BJ (cell line): ENCODE measurements at places on chromosomes 12 and 14.
A peak's percentile ranks its signal among the peaks of the same experiment; 100 is the strongest.

DNA sequence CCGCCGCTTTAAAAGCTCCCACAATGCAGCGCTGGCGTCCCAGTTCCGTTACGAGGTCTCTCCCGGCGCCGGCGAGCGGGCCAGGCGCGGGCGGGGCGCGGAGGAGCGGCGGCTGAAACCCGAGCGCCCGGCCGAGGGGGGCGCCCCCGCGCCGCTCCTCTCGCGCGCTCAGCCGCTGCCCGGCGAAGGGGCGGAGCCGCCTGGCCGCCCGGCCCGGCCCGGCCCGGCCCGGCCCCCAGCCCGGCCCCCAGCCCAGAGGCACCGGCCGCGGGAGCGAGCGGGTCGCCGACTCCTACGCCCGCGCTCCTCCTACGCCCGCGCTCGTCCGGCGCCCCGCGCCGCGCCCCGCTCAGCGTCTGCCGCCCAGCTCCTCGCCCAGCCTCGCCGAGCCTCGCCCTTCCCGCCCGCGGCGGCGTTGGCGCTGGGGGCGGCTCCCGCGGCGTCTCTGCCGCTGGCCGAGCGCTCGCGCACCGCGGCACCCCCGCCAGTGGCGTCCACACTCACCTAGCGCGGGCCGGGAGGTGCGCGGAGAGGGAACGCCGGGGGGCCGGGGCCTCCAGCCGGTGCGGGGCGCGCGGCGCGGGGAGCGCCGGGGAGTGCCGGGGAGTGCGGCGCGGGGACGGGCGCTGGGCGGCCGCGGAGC lies at the start of gene RASSF8:
Gene RASSF8, plus strand, starts transcription at position 255 of the 643 bp plus-strand sequence. CDS start 96,662 bp downstream, outside the sequence.
- no peak for DNase-seq

DNA sequence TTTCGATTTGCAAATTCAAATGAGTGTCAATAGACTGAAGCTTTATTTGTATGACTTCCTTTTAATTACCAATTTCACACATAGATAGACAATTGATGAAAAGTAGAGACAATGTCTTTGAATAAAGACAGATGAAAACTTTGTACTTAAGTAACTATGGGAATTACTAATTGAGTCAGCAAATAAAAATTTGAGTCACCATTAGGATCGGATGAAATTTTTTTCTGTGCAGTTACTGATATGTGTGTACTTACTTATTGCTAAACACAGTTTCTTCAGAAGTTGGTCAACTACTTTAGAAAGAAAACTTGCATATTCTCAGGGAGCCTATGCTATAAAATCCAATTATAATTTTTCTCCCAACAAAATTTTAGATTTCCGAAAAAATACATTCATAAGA lies 224.9 kb upstream of the SLC16A7 start:
- DNase-seq: no peak

DNA sequence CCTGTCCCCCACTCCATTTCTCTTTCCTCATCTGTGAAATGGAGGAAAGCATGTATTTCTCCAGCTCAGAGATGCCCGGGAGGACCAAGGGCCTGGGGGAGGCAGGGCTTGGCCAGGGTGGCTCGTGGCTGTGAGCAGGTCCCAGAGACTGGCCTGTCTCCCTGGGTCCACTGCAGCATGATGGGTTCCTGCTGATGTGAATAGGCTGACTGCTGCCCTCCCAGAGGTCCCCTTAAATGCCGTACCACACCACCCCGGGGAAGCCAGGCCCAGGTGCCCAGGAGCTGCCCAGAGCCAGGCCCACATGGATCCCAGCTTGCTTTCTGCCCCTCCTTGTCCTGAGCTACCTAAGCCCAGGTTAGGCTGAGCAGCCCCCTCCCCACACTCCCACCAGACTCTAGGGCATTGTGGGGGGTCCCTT lies 158.2 kb upstream of the C14orf180 start:
- DNase-seq: no peak

DNA sequence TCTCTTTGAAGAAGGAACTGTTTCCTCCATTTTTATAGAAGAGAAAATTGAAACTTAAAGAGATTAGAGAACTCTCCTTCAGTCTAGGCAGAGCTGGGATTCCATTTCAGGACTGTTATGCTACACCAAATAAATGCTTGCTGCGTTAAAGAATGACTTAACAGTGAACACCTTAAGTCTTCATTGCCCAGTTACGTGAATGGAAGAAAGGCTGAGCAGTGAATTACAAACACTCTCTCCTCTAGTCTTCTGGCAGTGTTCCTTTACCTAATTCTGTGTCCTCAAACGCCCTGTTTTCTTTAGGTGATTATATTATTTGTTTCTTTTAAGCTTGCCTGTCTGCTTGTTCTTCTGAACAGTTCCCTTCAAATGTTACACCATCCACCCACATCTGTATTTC lies 59.7 kb downstream of the RCOR1 start:
- no peak for DNase-seq

- no peak for DNase-seq
Measured at GRCh38 chr14:68696266-68696665, 96.6 kb downstream of the ZFP36L1 start.

DNA sequence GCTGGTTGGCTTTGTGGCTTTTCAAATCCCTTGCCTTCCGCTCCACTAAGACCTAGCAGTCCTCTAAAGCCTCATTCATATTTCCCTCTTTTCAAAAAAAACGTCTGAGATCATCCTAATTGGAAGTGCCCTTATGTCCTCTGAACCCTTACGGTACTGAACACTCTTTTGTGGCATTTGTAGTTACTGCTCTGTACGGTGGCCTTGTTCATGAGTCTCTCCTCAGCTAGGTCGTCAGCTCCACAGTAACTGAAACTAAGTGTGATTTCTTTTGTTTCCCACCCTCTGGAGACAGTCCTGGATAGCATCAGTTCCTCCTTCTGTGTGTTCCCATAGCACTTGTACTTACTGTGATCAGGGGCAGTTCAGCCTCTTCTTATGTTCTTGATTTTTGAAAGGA lies 49.7 kb downstream of the DAAM1 start:
- no peak for DNase-seq

- DNase-seq: no peak
Measured at GRCh38 chr12:122886851-122887818, 8.8 kb downstream of the VPS37B start.

DNA sequence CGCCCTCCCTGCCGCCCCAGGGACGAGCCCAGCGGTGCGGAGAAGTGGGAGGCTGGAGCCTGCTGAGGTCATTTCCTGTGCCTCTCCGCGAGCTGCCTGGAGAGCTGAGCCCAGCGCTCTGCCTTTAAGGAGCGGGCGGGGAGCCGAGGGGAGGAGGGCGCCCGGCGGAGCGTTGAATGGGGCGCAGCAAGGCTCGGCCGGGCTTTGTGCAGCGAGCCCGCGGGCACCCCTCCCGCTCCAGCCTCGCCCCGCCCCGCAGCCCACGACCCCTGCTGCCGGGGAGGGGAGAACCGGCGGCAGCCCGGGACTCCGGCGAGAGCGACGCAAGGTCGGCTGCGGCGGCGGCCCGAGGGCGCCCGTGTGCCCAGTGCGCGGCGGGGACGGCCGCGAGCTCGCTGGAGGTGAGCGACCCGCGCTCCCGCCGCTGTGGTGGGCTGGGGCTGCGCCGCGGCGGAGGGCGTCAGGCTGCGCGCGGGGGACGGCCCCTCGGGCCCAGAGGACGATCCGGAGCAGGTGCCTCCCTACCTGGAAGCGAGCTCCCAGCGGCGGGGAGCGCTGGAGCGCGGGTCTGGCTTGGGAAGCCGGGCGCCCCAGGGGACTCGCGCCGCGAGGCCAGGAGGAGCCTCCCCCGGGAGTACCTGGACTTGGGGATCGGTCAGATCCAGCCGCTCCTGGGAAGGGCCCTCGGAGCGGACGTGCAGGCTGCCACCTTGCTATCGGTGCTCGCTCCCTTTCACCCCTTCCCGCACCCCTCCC lies at the start of gene PLEKHH1:
Gene PLEKHH1, plus strand, starts transcription at position 293 of the 756 bp plus-strand sequence. CDS start 8,578 bp downstream, outside the sequence.
- no peak for DNase-seq

DNA sequence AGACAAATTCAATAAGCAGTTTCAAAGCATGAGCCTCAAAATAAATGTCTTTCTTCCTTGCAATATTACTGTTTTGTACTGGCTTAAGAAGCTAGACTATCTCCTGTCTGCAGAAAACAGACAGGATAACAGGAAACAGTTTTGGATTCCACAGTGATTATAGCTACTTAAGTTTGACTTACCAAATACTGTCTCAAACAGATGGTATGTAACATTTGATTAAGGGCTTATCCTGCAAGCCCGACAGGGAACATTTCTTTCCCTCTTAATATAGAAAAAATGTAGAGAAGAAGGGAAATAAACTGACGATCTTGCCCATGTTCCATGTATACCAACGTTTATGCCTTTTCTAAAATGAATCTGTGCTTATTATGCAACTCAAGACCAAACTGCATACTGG lies 179.9 kb upstream of the EEA1 start:
- DNase-seq: no peak

GRCh38 chr14:66043921-66044320 lies 442.2 kb upstream of the CCDC196 start:
- DNase-seq: no peak

GRCh38 chr12:62854024-62854423 lies 80.9 kb downstream of the PPM1H start:
- no peak for DNase-seq

- DNase-seq: no peak
Measured at GRCh38 chr12:104799458-104799857, 158.6 kb downstream of the SLC41A2 start.

DNA sequence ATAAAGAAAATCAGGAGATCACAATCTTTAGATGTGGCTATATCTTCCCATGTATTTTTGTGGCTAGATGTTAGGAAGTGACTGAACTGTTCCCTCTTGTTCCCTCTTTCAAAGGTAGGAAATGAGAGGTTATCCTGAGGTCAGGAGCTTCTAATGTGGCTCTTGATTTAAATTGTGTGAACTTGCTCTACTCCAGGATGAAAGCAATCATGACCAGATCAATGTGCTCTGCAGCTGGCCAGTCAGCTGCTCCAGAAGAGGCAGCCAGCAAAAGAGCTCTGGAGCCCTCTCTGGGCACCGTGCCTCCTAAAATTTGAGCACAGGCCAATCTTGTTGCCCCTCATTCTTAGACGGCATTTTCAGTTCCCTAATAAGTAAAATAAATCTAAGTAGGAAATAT lies 32.0 kb downstream of the CDK17 start:
- no peak for DNase-seq

GRCh38 chr12:76152181-76152807 lies 67.8 kb upstream of the NAP1L1 start:
- DNase-seq: no peak

DNA sequence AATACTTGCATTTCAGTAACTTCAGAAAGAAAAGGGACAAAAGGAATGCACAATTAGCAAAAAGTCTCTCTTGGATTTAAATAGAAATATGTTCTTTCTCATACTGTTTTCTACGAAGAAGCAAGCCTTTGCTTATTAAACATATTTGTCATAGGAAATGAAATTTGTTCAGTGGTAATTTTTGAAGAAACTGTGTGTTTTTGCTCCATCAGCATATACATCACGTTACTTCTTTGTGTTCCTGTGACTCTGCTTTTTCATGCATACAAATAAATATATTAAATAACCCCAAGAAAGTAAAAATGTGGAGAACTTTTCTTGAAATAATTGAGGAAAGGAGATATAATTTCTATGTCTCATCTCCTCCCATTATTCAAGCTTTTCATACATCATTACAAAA lies 39.7 kb downstream of the CD163L1 start:
- no peak for DNase-seq

DNA sequence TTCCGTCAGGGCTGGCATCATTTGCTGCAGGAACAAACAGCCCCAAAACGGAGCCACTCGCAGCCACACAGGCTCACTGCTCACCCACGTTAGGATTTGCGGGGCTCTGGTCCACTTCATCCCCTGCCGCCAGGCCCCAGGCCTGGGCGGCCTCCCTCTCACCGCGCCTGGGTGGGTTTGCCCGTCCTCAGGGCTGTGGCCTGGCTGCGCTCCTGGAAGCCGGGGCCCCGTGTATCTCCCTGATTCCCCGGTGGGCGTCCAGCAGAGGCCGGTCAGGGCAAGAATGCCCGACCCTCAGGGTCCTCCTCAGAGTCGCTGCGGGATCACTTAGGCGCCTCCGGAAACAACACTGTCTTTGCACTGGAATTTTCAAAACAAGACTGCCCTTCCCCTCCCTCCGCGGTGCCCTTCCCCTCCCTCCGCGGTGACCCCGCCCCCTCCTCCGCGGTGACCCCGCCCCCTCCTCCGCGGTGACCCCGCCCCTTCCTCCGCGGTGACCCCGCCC lies 15.7 kb upstream of the FBRSL1 start:
- no peak for DNase-seq

DNA sequence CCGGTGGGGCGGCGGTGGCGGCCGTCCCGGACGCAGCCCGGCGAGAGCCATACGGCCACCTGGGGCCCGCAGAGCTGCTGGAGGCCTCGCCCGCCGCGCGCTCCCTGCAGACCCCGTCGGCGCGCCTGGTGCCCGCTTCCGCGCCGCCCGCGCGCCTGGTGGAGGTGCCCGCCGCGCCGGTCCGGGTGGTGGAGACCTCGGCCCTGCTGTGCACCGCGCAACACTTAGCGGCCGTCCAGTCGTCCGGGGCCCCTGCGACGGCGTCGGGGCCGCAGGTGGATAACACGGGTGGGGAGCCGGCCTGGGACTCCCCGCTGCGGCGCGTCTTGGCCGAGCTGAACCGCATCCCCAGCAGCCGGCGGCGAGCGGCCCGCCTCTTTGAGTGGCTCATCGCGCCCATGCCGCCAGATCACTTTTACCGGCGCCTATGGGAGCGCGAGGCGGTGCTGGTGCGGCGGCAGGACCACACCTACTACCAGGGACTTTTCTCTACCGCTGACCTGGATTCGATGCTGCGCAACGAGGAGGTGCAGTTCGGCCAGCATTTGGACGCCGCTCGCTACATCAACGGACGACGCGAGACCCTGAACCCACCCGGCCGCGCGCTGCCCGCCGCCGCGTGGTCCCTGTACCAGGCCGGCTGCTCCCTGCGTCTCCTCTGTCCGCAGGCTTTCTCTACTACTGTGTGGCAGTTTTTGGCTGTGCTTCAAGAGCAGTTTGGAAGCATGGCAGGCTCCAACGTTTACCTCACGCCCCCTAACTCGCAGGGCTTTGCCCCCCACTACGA lies 716 bp downstream of the RIOX1 start:
- DNase-seq: no peak

GRCh38 chr12:92546635-92547348 lies 156.0 kb upstream of the PLEKHG7 start:
- DNase-seq: no peak

DNA sequence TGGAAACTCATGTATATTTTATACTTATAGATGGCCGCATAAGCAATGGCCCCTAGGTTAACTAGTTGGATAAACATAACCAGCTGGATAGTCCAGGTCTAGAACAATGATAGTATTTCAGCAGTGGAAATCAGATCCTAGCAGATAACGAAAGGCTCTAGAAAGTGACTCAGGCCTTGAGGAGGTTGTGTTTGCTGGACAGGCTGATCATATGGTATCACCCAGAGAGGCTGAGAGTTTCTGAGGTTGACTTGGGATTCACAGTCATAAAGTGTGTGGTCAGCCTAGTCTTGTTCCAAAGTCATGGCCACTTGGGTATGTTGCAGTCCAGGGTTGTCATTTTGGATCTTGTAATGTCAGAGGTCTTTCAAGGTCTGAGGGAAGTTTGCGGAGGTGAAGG lies 16.8 kb downstream of the FLVCR2 start:
- DNase-seq: no peak

- DNase-seq: no peak
Measured at GRCh38 chr12:65556676-65557437, 267.4 kb upstream of the HMGA2 start.

GRCh38 chr14:96252999-96253539 lies 2.9 kb upstream of the BDKRB1 start:
- peak; percentile 51 for DNase-seq
